ENCODE measurements at places on chromosomes 4 and X.

- no peak for DNase-seq
Measured at GRCh38 chr4:172785613-172786012, 383.0 kb upstream of the GALNT7 start.

DNA sequence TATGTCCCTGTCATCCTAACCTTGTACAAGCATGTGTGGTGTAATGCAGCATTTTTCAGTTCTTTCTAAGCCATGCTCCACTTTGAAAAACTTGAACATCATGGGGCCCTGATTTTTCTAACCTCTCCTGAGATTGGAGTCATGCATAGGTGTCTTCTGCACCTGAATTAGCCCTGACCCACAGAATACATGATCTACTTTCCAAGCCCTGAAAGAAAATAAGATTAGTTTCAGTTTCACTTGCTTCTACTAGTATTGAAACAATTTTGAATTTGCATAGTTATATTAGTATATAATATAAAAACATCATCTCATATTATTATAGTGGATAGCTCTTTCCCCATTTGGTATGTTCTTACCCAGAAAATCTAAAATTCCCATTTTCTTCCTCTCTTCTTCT lies 178.2 kb downstream of the HS3ST1 start:
- DNase-seq: no peak

DNA sequence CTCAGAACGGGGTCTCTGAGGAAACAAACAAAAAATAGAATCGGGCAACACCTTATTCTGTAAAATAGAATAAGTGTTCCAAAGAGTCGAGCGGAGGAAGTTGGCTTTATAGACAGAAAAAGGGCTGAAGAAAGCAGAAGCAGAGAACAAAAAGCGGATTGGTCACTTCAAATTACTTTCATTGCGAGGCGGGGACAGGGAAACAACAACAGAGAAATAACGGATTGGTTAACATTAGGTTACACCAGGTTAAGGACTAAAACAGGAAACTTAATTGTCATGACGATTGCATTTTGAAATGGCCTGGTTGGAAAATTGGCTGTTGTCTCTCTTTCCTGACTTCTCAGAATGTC lies 433 bp upstream of the COQ2 start:
- no peak for DNase-seq

DNA sequence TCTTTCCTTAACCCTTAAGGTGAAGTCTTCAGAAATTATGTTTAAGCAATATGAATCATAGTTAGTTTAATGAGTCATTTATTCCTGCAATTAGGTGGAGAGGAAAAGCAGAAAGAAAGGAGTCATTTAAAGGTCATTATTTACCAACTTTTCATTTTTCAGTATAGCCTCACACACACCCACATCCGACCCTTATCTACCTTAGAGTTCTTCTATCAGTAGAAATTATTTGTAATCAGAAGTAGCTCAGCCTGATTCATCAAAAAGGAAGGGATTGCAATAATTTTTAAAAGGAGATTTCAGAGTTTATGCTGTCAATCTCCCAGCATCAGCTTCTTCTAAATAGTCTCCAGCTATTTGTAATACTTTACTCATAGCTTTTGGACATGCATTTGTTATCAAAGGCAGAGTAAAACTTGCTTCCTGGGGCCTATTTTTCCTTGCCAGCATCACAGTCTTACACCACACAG lies 5.9 kb downstream of the ANXA10 start:
- no peak for DNase-seq

DNA sequence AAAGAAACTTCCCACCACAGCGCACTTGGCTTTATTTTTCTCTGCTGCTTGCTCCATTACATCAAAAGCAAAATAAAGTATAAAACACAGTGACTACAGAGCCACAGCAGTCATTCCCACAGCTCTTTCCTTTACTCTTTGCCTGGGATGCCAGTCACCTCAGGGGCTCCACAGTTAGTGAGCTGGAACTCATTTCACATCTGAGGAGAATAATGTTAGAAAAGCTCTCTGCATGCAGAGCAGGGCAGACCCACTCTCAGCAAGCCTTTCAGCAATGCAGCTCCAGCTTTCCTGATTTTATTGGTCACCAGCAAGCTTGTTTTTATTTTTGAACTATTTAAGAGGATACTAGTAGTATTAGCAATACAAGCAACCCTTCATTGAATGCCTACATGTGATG lies 13.8 kb downstream of the GRXCR1 start:
- no peak for DNase-seq

GRCh38 chrX:2432298-2432863 lies 68.4 kb downstream of the DHRSX start:
- DNase-seq: no peak

Data from left ventricle myocardium superior (tissue), 1 donor.